ENCODE measurements at places on chromosomes 12 and 14.

- no peak for DNase-seq
Measured at GRCh38 chr14:96091941-96092411, 52.8 kb downstream of the C14orf132 start.

DNA sequence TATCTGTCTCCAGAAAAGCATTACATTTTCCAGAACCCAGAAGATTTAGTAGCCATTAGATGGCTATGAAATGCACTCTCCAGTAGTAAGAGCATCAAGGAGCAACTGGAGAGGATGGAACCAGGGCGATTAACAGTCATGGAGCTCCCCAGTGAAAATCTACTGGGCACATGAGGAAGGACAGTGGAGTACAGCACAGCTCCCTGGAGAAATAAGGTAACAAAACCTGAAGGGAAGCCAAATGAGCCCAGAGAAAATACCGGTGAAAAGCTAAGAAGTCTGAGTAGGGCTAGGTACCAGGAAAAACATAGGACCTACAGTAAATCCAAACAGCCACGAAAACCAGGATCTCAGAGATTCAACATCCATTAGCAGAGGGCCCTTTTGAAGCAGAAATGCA is 21.6 kb downstream of the SOX5 start:
- DNase-seq = peak; percentile 21

- DNase-seq = no peak
Measured at GRCh38 chr14:46279776-46280175, 371.8 kb downstream of the RPL10L start.

DNA sequence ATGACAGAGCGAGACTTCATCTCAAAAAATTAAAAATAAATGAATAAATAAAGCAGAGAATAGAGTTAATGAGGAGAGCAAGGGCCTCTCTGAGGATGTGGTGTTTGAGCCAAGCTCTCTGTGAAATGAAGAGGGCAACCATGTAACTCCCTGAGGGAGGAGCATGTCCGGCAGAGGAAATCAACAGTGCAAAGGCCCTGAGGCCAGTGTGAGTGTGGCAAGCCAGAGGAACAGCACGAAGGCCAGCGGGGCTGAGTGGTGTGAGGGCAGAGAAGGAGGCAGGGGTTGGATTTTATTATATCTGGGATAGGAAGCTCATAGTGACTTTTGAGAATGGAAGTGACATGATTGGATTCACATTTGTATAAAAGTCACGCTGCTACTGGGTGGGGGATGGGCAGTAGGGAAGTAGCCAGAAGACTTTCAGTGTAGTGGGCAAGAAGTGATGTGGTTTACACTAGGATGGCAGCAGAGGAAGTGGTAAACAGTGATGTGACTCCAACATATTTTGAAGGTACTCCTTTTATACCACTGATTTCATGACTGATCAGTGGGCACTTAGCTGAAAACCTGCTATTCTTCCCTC is 10.3 kb upstream of the LRP1-AS start:
- DNase-seq = no peak

DNA sequence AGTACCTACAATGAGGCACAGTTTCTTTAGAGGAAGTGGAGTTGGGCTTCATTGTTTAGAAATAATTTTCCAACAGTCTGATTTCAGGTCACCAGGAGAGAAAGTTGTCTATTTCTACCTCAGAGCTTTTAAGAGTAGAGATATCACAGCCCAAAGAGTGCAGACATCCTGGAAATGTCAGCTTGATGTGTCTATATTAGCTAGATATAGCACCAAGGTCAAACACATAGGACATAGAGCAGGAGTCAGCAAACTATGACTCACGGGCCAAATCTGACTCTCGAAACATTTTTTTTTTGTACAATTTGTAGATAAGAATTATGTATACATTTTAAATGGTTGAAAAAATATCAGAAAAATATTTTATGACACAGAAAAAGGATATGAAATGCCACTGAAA is 53.7 kb downstream of the KCNC2 start:
- DNase-seq = no peak

- DNase-seq = no peak
Measured at GRCh38 chr12:110822821-110823415, 23.9 kb upstream of the CCDC63 start.

GRCh38 chr12:105724641-105725040 is 394.1 kb downstream of the C12orf75 start:
- DNase-seq = no peak

GRCh38 chr14:81170829-81171195 is 49.9 kb downstream of the GTF2A1 start:
- DNase-seq = no peak

DNA sequence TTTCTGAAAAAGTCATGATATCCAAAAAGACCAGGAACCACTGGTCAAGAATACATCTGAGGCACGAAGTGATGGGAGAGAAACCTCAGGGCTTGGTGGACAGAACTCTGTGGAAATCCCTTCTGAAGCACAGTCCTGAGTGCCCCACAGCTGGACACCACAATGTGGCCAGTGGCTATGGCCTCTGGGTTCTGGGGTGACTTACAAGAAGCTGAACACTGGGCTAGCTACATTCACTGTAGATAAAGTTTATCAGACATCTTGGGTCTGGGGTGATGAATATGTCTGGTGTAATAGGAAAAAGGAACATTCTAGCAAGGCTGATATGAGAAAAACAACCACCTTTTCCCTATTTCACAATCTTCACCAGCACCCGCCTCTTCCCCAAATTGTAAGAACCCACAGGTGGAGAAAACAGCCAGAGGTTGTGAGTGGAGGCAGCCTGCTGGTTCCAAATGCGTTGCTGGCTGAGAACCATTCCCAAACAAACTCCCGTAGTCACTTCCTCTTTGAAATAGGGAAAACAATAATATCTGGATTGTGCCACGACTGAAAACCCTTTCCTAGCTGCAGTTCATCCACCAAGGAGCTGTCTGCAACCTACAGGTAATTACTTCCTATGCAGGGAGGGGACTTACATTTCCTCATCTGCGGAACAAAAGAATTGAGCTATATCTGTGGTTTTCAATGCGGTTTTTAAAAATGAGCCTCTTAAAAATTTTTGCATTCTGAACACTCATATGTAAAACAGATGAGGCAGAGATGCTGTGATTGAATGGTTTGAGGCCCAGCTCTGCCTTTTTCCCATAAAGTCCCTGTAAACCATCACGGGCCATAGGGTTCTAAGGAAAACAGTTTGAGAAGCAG is 193.6 kb downstream of the SLC41A2 start:
- DNase-seq = no peak

- DNase-seq = peak; percentile 55
Measured at GRCh38 chr12:57620936-57621496, 9.8 kb downstream of the ARHGEF25 start.

DNA sequence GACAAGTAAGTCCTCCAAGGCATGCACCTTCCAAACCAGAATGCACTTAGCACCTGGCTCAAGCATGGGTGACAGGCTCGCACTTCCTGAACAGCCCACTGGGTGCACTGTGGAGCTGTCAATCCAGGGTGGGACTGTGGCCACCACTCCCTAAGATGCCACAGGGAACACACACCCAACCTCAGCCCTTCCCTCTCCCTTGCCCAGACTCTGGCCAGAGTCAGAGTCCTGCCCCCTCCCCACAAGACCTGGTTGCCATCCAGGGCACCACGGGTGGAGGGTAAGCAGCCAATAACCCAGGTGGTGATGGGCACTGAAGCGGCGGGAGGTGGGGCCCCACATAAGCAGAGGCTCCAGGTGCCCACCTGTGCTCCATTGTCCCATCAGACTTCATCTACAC is 160.6 kb downstream of the MYRFL start:
- DNase-seq = peak; percentile 42

DNA sequence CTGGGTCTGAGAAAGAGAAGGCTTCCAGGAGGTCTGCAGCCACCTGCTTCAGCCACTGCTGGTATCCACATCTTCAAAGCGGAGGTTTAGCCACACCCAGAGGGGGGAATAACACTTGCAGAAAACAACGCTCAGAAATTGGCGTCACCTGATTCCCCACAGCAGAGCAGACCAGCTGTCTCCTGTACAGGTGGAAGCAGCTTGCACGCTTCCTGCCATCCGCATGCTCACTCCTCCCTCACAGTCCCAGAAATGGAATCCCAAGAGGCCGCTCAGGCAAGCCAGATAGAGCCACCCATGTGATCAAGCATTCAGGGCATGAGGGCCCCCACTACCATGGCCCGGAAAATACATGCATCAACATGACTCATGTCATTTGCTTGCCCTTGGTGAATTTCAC is 112.2 kb upstream of the DIO3 start:
- peak; percentile 28 for DNase-seq

DNA sequence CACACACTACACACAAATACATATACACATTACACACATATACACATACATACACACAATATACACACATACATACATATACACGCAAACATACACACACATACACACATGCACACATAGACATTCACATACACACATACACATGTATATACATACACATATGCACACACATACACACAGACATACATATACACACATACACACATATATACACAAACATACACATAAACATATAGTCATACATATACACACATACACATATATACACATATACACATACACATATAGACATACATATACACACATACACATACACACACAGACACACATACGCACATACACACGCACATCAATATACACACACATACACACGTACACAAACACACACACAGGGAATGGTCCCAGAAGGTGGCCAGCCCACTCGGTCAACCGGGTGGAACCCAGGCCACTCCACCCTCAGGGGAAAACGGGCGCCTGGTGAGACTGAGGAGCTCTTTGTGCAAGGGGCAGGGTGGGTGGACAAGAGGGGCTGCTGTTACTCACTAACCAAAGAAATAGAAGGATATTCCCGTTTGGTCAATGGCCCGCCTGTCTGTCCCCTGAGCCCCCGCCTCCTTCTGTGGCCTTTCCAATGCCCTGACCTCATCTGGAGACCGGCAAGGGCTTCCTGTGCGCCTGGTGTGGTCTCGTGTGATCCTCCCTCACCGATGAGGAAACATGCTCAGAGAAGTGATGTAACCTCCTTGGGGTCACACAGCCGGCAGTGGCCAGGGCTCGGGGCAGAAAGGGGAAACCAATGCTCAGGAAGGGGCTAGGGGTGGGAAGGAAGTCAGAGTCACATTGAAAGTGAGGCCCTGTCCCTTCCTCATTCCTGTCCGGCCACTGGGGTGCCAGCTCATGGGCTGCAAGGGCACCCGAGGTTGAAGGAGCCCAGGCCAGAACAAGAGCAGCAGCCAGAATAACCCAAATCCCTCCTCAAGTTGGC is 5.3 kb downstream of the TRPV4 start:
- DNase-seq = no peak

GRCh38 chr12:85733984-85734383 is 102.2 kb downstream of the RASSF9 start:
- no peak for DNase-seq

DNA sequence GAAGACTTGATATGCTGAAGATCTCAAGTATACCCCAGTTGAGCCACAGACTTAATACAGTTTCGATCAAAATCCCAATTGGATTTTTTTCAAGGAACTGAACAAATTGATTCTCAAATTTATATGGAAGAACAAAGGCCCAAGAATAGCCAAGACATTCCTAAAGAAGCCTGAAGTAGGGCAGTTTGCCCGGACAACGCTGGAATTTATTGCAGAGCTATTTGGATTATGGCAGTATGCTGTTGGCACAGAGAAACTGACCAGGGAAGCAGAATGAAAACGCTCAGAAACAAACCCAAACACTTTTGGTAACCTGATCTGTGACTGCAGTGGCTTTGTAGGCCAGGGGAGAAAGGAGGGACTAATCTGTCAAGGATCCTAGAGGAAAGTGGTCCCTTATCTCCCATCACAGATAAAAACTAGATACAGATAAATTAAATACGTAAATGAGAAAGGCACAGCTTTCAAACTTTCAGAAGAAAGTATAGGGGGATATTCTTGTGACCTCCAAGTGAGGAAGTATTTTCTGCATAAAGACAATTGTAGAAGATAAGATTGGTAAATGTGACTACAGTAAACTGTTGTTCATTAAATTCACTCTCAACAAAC is 35.9 kb upstream of the GSC start:
- DNase-seq = no peak

GRCh38 chr12:101599771-101600484 is 5.2 kb downstream of the MYBPC1 start:
- no peak for DNase-seq

DNA sequence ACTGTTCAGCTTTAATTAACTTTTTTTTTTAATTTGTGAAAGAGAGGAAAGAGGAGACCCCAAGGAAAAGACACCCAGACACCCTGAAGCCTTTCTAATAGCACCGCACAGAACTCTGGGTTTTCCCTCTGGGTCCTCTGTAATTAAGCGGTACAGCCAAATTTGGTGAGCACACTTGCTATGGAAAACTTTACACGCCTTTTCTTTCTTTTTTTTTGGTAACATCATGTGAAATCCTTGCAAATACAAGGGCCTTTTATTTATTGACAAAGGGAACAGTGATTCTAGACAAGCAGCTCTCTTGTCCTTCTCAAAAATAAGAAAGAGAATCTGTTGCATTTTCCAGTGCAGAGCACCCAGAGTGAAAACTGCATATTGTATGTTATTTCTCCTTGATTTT is 44.4 kb upstream of the CPM start:
- DNase-seq = no peak

DNA sequence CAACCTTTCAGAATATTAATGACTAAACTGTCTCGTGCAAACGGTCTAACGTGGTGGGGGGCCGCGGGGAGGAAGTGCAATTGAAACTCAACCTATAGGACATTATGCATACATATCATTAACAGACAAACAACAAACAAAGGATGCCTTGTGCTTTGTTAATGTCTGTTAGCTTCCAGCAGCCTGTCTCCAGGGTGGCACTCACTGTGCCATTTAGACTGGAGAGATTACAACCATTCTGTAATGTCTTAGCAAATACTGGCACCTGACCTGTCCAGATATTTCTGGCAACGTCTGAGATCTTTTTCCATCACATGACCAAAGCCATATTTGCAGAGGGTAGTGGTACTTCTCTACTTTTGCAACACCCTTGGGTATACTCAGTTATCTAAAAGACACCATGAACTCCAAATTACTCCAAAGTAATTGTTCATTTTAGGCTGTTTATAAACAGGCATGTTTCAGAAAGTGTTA is 11.6 kb downstream of the BHLHE41 start:
- DNase-seq = peak; percentile 70

DNA sequence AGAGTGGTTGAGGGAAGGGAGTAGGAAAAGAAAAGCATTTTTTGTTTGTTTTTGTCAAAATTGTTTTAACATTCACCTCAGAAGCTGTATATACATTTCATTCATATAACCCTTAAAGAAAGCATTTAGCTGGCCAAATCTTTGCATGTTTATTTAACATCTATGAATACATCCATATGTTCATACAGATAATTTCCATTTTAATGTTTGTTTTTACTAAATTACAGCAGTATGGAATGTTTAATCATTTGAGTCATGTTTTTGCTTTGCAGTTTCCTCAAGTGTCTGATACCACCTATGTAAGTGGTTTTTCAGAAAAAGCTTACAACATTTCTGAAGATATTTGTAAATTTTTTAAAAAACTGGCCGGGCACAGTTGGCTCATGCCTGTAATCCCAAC is 84.3 kb upstream of the ATF1 start:
- no peak for DNase-seq

- DNase-seq = no peak
Measured at GRCh38 chr12:47754126-47754525, 4.6 kb downstream of the RAPGEF3 start.
